ENCODE measurements at places on chromosomes 3 and 15. TPM values are rescaled to one million over a fixed set of nuclear protein-coding genes. Genes with fewer than 3 reads are reported as not detected.

DNA sequence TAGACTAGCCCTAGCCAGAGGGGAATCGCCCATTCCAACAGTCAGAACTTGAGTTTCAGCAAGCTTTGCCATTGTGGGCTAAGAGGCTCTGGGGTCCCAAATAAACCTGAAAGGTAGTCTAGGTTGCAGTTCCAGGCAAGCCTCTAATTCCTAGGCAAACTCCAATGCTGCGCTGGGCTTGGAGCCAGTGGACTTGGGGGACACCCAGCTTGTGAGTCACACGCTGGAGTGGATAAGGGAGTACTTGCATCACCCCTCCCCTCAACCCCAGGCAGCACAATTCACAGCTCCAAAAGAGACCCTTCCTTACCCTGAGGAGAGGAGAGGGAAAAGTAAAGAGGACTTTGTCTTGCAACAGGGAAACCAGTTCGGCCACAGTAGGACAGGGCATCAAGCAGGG, 105.2 kb upstream of the DPPA4 start:
- DNase-seq = no peak
- no peaks in the 10 kb centered on the region for H3K36me3 ChIP-seq
- no peaks in the 10 kb centered on the region for H3K27me3 ChIP-seq
- H3K4me3 ChIP-seq = no peak overlapping the region
- no peaks in the 10 kb centered on the region for H3K4me1 ChIP-seq
- H3K27ac ChIP-seq = no peak overlapping the region

DNA sequence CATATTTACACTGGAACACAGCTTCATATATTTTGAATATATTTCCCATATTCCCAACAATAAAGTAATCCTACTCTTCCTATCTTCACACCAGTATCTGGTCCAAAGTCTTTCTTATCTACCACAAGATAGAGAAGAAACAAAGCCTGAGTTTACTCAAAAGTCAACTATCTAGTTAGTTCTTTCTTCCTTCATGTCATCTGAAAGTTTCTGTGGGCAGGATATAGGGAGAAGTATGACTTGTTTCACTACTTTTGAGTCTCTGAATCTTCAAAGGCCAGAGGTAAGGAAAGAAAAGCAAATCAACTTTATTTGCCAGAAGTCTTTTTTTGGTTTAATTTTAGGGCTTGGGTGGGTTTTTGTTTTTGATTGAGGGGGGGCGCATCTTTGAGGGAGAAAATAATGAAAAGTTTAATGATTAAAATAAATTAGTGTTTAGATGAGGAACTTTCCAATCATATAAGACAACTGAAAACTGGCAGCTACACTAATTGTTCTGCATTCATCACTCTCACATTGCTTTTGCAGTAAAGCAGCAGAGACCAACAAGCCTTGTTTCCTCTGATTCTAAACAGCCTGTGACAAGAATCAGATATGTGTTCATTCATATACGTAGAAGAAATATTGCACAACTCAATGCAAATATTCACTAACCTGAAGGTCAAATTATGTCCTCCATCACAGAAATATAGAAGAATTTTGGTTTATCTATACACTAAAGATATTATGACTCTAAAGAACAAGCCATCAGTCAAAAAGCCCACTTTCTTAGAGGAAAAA, 421.4 kb downstream of the SHQ1 start:
- H3K27ac ChIP-seq = no peak overlapping the region
- no peaks in the 10 kb centered on the region for H3K27me3 ChIP-seq
- no peak for DNase-seq
- no peak overlapping the region for H3K4me3 ChIP-seq
- H3K36me3 ChIP-seq = no peaks in the 10 kb centered on the region
- peaks cover 44% of the 10 kb centered on the region for H3K4me1 ChIP-seq

- no peaks in the 10 kb centered on the region for H3K4me1 ChIP-seq
- no peak for DNase-seq
- no peak overlapping the region for H3K27ac ChIP-seq
- H3K27me3 ChIP-seq = no peaks in the 10 kb centered on the region
- H3K4me3 ChIP-seq = no peak overlapping the region
Measured at GRCh38 chr3:162117961-162118360, 621.4 kb downstream of the OTOL1 start.

DNA sequence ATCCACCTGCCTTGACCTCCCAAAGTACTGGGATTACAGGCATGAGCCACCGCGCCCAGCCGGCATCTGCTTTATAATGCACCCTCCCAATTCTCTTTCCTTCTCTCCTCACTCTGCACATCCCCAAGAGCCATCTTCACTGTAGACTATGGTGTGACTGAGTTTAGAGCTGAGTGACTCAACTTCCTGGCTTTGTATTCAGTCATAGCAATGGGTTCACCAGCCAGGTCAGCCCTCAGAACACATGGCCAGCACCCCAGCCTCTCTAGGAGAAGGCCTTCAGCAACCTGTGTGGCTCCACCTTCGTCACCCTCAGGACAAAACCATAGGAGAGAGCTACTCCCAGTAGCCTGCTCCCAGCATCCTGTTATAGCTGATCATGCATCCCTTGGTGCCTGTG, 33.0 kb downstream of the ARID3B start:
- no peak for DNase-seq
- no peaks in the 10 kb centered on the region for H3K4me1 ChIP-seq
- H3K36me3 ChIP-seq = peaks cover 46% of the 10 kb centered on the region
- no peak overlapping the region for H3K27ac ChIP-seq
- no peaks in the 10 kb centered on the region for H3K27me3 ChIP-seq

DNA sequence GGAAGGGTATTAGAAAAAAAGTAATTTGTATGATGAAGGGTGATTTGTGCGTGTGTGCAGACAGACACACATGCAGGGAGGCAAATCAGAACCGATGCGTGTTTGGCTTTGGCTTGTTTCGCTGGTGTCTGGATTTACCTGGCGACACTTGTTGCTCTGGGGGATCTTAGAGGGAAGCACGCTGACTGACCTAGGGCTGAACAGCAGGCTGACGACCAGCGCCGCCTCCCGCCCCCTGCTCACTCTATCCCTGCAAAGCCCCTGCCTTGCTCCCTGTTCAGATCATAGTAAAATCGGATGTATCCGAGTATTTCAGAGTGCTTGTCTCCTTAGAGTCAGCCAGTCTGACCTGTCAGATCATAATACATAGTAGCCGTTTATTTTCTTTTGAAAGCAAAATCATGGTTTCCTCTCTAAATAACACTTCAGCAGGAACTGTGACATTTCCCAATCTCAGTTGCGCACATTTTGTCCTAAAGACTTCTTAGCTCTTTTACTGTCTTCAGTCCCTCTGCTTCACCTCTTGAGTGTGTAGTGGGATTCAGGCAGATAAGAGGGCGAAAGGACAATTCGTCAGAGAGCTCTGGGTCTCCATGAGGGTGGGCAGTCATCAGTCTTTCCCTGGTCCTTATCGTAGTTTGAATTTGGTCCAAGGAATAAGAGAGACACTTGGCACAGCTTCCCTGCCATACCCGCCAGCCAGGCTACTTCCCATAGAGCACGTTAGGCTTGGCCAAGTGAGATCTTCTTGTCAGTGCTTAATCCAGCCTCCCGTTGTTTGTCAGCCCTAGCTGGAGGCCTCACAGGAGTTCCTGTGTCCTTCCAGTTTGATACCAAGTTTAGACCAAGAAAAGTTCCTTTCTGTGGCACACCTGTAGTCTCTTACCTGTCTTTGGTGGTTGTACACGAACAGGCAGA, 97.4 kb downstream of the PGPEP1L start:
- no peak overlapping the region for H3K4me3 ChIP-seq
- H3K27me3 ChIP-seq = no peaks in the 10 kb centered on the region
- H3K4me1 ChIP-seq = no peaks in the 10 kb centered on the region
- DNase-seq = no peak
- H3K36me3 ChIP-seq = peaks cover 24% of the 10 kb centered on the region

Gene OXTR
- total RNA-seq = 0.50 TPM

- H3K4me3 ChIP-seq = peak overlapping the region; percentile 85
- H3K27ac ChIP-seq = peak overlapping the region; percentile 92
- no peaks in the 10 kb centered on the region for H3K36me3 ChIP-seq
Measured at GRCh38 chr15:65791335-65792137, 557 bp downstream of the DENND4A start.

- H3K4me1 ChIP-seq = no peaks in the 10 kb centered on the region
- H3K27ac ChIP-seq = no peak overlapping the region
- no peaks in the 10 kb centered on the region for H3K27me3 ChIP-seq
Measured at GRCh38 chr3:60555686-60556354, 695.4 kb downstream of the FHIT start.

- peaks cover 3% of the 10 kb centered on the region for H3K27me3 ChIP-seq
- H3K4me1 ChIP-seq = no peaks in the 10 kb centered on the region
- no peak for DNase-seq
- no peak overlapping the region for H3K4me3 ChIP-seq
- no peak overlapping the region for H3K27ac ChIP-seq
Measured at GRCh38 chr3:139975594-139976365, 40.8 kb downstream of the CLSTN2 start.

DNA sequence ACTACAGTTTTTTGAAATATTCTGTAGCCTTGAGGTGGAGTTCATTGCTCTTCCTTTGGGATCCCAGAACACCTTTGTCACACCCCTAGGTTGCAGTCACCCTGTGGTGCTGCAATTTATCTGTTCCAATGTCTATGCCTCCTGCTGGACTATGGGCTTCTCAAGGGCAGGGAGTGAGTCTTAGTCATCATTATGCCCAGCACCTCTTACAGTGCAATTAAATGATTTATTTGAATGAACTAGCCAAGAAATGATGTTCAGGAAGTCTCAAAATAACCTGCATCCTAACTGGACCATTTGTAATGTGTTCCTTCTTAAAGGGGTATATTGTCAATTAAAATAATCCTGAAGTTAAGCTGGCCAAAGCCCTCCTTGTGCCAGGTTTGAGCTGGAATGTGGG, 28.5 kb downstream of the SHC4 start:
- no peaks in the 10 kb centered on the region for H3K27me3 ChIP-seq
- no peaks in the 10 kb centered on the region for H3K36me3 ChIP-seq
- no peak overlapping the region for H3K4me3 ChIP-seq

Gene PP2D1
- total RNA-seq = not detected

DNA sequence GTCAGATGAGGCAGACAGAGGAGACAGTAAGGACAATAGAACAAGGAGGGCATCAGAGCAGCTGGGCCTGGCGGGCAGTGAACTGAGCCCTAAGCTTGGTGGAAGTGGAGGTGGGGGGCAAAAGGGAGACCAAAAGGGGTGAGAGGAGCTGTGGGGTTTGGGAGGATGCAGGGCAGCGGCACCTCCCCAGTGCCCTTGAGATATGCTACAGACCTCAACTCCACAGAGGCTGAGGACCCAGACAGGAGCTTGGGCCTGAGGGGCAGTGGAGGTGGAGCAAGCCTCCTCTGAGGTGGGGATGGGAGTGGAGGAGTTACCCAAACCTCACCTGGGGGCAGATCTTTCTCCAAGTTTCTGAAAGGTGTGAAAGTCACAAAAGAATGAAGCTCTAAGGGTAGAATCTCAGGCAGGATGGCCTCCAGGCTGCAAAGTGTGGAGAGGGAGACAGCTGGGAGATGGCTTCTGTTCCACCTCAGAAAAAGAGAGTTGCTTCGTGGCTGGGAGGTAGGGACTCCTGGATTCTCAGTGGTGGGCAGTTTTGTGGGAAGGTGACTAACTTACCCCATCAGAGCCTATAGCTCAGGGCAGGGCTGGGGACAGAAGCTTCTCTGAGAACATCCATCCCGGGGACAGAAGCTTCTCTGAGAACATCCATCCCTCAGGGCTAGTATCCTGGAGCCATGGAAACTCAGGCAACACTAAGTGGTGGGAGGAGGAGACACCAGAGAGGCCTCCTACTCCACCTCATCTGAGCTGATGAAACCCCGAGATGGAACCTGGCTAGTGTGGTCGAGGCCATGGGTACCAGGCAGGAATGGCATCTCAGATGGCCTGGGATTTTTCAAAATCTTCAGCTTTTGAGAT, 2.3 kb upstream of the CLK3 start:
- H3K27ac ChIP-seq = no peak overlapping the region
- DNase-seq = no peak
- peaks cover 19% of the 10 kb centered on the region for H3K4me1 ChIP-seq
- no peaks in the 10 kb centered on the region for H3K36me3 ChIP-seq

GRCh38 chr3:123424999-123425712, 23.7 kb downstream of the ADCY5 start:
- H3K27ac ChIP-seq = no peak overlapping the region
- no peaks in the 10 kb centered on the region for H3K4me1 ChIP-seq
- DNase-seq = no peak
- H3K27me3 ChIP-seq = no peaks in the 10 kb centered on the region
- no peaks in the 10 kb centered on the region for H3K36me3 ChIP-seq

Gene NUP210
- 143 TPM for total RNA-seq

DNA sequence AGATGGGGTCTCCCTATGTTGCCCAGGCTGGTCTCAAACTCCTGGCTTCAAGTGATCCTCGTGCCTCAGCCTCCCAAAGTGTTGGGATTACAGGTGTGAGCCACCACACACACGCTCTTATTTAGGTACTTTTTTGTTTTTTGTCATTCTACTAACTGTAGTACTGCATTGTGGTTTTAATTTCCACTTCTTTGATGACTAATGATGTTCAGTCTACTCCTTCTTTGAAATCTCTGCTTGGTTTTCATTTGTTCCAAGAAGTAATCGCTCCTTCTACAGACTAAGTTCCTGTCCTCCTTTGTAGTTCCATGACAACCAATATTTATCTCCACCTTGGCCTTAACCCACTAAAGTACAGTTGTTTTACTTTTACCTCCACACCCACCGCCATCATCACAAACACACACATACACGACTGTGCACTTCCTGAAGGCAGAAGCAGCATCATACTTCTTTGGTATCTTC, 529 bp upstream of the DLEC1 start:
- no peaks in the 10 kb centered on the region for H3K27me3 ChIP-seq
- H3K4me3 ChIP-seq = peak overlapping the region; percentile 75
- no peaks in the 10 kb centered on the region for H3K36me3 ChIP-seq
- H3K27ac ChIP-seq = peak overlapping the region; percentile 83

GRCh38 chr3:4376499-4376898, 73.3 kb downstream of the SETMAR start:
- H3K4me3 ChIP-seq = no peak overlapping the region
- no peaks in the 10 kb centered on the region for H3K27me3 ChIP-seq
- no peak overlapping the region for H3K27ac ChIP-seq
- DNase-seq = no peak

GRCh38 chr3:192794216-192794615, 66.9 kb upstream of the FGF12 start:
- no peaks in the 10 kb centered on the region for H3K27me3 ChIP-seq
- no peaks in the 10 kb centered on the region for H3K36me3 ChIP-seq
- no peak overlapping the region for H3K27ac ChIP-seq

DNA sequence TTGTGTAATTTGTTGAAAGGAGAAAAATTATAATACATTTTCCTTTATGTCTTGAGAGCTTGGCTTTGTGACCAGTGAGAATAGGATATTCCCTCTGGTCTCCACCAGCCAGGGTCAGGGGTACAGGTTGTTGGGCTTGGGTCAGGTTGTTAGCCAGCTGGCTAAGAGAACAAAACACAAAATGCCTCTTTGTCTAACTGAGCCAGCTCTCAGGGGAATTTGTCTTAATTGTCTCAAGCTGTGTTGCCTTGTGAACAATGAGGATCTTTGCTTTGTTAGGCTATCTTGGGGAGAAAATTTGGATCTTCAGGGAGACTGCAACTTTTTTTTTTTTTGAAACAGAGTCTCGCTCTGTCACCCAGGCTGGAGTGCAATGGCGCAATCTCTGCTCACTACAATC, 17.7 kb upstream of the GK5 start:
- H3K4me1 ChIP-seq = no peaks in the 10 kb centered on the region
- DNase-seq = no peak
- no peaks in the 10 kb centered on the region for H3K36me3 ChIP-seq
- no peaks in the 10 kb centered on the region for H3K27me3 ChIP-seq
- H3K27ac ChIP-seq = no peak overlapping the region

All from CD8-positive, alpha-beta memory T cell (primary cell).